WTC11 (cell line): ENCODE measurements at places on chromosomes 12 and 14.

GRCh38 chr12:1059162-1059561 is 68.1 kb downstream of the ERC1 start:
- DNase-seq: no peak

DNA sequence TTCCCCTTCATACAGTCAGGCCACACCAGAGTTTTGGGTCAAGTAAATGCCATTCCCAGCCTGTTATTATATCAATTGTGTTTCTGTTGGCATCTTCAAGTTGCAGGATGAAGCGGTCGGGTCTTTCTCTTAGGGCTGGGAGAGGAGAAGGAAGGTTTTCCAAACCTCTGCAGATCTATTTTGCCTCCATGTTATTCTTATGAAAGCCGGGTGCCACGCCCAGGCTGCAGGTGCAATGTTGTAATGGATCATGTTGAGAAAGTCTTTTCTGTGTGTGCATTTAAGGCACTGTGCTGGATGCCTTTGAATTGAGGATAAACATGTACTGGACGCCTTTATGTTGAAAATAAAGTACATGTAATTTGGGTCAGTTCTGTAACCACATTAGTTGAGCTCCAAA is 164.4 kb upstream of the HIF1A start:
- DNase-seq: no peak

GRCh38 chr12:87952850-87953249 is 76.4 kb downstream of the C12orf50 start:
- no peak for DNase-seq

- no peak for DNase-seq
These were observed 88.5 kb upstream of the SLC38A4 start for GRCh38 chr12:46914336-46914735.

- no peak for DNase-seq
These were observed 71.3 kb downstream of the DERA start for GRCh38 chr12:15982471-15982870.

GRCh38 chr12:14948672-14949071 is 10.3 kb upstream of the ERP27 start:
- DNase-seq: no peak

DNA sequence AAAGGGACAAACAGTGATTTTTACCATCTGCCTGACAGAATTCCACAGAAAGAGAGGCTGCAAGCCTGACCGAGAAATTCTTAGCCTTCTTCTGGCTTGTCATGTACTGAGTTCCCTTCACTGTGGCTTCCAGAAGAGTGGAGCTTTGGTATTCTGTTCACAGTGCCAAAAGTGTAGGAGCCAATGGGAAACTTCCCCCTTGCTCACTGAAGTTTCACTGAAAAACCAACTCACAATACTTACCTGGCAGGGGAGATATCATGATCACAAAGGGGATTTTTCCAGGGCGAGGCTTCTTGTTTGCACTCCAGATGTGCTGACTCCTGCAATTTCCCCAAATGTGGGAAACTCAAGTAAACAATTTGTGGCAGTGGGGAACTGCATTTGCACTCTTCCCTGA is 31.7 kb upstream of the MMP19 start:
- no peak for DNase-seq

DNA sequence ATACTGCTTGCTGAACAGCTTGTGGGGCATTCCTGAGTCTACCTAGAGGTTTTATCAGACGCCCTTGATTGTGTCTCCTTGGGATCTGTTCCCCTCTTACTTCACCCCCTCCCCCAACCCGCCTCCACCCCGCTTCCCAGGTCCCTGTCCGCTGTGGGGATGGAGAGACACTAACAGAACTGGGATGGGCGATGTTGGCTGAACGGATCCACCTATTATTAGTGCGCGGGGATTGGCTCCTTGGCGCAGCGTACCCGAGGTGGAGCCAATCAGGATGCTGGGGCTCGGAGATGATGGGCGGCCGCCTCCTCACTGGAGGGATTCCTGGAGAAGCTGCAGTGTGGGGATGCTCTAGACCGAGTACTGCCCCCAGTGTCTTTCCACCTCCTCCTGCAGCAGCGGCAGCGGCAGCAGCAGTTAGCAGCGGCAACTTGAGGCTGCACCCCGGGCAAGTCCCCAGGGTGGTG is at the start of gene SYT1:
Gene SYT1, plus strand, starts transcription at position 372 of the 467 bp plus-strand sequence.
- peak; percentile 89 for DNase-seq

DNA sequence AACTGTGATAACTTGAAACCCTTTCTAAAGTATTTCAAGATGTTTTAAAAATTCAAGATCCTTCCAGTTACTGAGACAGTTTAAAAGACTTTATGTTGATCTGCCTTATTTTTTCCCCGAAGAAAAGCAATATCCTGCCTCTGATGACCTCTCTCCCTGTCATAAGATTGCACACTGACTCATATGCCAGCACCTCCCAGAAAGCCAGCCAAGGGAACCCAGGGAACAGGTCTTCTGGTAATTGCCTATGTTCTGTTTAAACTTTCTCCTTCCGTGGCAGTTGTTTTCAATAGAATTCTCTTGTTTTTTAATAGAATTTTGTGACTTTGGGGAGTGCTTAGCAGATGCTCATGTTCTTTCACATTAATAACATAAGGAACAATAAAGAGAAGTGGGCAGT is 300.2 kb upstream of the PRKD1 start:
- DNase-seq: no peak

DNA sequence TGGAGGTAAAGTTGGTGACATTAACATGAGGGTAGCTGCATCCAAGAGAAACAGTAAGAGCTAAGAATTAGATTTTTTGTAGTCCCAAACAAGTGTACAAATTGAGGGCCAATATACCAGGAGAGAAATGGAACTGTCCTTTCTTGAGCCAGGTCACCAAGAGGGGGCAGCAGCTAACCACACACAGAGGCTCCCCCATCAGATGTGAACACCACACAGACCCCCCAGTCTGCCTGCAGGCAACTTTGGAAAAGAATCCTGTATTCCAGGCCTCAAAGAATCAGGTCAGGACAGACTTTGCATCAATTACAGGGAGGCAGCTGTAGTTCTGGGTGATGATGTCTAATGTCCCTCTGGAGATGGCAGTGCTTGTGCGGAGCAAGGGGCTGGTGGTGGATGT is 77.9 kb downstream of the SPTB start:
- DNase-seq: peak; percentile 72

DNA sequence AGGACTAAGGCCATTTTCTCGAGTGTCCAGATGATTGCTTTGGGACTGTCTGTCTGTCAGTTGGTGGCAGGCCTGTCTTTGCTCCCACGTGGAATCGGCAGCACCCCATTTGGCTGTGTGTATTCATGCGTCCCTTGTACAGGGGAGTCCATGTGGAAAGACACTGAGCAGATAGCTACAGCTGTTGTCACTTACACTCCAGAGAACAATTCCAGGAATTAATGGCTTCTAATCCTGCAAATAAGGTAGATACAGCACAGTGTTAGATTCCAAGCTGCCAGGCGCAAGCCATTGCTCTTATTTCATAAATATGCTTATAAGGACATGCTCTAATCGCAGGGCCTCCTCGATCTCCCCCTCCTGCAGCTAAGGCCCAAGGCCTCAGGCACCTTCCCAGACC is 208.8 kb downstream of the VRK1 start:
- no peak for DNase-seq

DNA sequence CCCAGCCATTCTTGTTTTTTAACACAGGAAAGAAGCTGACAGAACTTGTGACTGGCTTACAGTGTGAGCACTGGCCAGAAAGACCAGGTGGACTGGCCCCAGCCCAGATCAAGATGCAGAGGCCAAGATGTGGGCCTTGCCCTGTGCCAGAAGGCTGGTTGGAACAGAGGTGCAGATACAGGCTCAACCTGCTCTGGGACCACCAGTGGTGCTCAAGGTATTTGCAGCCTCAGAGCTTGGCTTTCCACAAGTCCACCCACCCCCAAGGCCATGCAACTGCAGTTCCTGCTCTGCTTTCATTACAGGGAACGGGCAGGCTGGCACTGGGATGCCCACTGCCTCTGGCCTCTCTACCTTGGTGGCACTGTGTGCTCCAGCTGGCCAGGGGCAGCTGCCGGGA is 23.3 kb downstream of the ZFC3H1 start:
- DNase-seq: no peak

DNA sequence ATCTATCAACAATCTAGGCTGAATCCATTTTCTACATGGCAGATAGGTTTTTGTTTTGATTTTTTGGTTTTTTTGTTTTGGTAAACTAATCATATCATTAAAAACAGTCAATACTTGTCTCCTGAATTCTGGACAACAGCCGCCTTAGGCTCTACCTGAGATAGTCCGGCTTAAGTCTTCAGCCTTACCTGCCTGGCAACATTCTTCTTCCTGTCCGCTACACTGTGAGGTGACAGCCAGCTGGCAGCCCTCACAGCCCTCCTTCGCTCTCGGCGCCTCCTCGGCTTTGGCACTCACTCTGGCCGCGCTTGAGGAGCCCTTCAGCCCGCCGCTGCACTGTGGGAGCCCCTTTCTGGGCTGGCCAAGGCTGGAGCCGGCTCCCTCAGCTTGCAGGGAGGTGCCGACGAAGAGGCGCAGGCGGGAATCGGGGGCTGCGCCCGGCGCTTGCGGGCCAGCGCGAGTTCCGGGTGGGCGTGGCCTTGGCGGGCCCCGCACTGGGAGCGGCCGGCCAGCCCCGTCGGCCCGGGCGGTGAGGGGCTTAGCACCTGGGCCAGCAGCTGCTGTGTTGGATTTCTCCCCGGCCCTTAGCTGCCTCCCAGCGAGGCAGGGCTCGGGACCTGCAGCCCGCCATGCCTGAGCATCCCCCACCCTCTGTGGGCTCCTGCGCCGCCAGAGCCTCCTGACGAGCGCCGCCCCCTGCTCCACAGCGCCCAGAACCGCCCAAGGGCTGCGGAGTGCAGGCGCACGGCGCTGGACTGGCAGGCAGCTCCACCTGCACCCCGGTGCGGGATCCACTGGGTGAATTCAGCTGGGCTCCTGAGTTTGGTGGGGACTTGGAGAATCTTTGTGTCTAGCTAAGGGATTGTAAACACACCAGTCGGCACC is 49.0 kb downstream of the MDGA2 start:
- DNase-seq: no peak

DNA sequence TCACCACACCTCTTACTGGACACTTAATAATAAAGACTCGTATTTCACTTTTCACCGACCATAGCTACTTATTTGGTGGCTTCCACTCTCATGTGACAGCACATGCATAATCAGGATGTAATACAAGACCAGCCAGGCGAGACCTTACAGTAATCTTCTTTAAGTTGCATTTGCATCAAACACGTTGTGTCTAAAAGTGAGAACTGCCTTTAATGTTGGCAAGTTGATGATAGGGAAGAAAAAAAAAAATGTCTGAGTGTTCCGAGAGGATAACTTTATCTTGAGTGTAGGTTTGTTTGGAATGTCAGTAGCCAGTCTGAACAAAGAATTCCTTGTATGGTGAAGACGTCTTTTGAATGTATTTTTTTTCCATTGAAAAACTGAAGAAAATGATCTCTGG is 440.4 kb downstream of the ADAMTS20 start:
- DNase-seq: no peak

- DNase-seq: no peak
These were observed 8.8 kb downstream of the RASSF3 start for GRCh38 chr12:64618953-64619590.

- DNase-seq: peak; percentile 34
These were observed 574 bp downstream of the GLRX5 start for GRCh38 chr14:95535226-95536021.

DNA sequence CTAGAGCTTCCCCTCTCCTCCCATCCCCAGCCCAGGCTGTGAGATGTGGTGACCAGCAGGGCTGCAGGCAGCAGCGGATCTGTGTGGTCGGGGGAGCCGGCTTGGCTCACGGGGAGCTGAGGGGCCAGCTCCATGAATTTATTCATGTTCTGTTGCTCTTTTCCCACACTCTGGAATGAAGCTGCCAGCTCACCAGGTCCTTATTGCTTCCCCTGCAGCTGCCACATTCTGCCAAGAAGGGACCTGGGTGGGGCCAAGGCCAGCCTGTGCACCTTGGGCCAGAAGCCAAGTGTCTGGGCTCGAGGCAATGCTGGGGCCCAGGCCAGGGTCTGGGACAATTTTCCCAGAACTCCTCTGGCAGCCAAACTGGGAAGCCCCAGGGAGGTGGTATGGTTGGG is 2.5 kb upstream of the C1QL4 start:
- DNase-seq: peak; percentile 49

GRCh38 chr12:54164387-54165145 is 24.2 kb downstream of the SMUG1 start:
- peak; percentile 54 for DNase-seq

GRCh38 chr12:121955258-121956237 is 37.2 kb downstream of the CFAP251 start:
- DNase-seq: no peak

GRCh38 chr12:113329791-113330417 is 5.0 kb downstream of the SLC8B1 start:
- no peak for DNase-seq

DNA sequence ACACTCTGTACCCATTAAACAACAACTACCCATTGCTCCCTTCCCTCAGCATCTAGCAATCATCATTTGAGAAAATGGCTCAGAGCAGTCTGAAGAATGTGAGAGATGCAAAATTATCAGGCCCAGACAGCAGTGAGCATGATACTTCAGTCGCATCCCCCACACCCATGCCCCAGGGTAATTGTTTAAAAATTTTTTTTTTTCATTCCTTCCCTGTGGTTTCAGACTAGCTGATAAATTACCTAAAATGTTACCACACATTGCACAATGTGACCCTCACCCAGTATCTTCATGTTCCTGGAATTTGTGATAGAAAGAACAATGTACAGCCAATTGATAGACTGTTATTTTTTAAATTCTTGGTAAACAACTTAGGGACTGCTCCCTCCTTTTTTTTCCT is 11.3 kb upstream of the USP15 start:
- no peak for DNase-seq

GRCh38 chr12:70627677-70628076 is 9.6 kb downstream of the PTPRB start:
- no peak for DNase-seq

DNA sequence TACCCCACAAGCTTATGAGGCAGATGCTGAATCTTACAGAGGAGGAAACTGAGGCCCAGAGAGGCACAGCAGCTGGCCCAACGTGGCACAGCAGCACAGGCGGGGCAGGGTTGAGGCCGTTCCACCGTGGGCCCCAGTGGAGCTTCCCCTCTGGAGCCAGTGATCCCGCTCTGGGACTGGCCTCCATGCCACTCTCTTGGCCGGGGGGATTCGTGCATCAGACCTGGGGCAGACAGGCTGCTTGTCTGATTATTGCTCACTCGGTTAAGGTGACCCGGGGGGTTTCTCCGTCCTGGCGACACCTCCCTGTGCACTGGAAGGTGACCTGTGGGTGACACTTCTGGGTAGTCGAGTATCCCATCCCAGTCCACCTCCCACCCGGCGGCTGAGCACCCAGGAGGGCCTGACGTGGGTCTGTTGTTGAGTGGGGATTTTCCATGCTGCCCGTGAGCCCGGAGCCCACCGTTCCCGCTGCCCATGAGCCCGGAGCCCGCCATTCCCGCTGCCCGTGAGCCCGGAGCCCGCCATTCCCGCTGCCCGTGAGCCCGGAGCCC is 27.8 kb downstream of the NOC4L start:
- no peak for DNase-seq
